ENCODE measurements at places on chromosomes 5 and 9.

GRCh38 chr5:31359839-31360238 lies 166.4 kb downstream of the CDH6 start:
- DNase-seq, result no peak

- no peak for DNase-seq
Measured at GRCh38 chr9:79989079-79989478, 417.3 kb downstream of the TLE4 start.

DNA sequence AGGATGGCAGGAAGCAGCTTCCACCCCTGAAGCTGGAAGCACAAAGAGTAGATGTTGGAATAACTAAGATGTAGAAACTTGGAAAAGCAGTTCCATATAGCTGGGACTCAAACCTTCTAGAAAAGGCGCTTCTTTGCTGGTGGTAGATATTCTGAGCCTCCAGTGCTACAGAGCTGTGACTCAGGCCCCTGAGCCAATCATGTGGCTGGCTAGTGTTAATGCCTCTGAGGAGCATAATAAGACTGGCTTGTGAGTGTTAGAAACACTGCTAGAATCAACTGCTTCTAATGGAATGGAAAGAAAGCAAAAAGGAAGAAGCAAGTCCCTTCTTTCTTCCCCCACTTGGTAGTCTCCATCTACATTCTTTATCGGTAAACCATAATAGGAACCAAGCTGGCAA lies 234.2 kb upstream of the DMAC1 start:
- no peak for DNase-seq

DNA sequence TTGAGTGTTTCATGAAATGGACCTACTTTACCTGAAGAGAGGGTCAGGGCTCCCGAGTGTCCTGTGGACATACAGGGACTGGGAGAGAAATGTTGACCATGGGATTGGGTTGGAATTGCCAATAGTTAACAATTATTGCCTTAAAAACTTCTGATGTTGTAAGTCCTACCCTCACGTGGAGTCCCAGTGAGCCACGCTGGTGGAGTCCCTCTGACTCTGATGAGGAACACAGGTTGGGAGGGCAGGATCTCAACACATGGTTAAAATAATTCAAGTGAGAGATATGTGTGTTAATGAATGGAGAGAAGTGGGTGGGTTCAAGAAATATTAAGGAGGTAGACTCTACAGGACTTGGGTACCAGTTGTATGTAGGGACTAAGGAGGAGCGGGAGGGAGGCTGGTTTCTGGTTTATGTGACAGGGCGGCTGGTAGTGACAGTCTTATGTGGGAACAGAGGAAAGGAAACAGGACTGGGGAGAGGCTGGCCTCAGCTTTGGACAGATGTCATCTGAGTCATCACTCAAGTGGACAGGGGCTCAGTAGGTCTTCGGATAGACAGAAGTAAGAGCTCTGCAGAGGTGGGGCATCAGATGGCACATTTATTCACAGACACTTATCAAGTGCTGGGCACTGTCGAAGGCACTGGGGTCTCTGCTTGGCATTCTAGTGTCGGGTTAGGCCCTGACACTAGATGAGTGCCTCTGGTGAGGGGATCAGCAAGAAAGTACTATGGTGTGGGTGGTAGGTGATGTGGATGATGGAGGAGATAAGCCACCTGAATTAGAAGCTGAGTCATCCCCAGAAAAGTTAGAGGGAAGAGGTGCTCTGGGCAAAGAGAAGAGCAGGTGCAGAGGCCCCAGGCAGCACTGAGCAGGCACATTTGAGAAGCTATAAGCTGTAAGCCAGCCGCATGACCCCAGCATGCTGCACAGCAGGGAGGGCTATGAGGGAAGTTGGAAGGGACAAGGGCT lies 27.2 kb downstream of the MAML1 start:
- no peak for DNase-seq

- no peak for DNase-seq
Measured at GRCh38 chr5:138711811-138712210, 41.4 kb upstream of the CTNNA1 start.

DNA sequence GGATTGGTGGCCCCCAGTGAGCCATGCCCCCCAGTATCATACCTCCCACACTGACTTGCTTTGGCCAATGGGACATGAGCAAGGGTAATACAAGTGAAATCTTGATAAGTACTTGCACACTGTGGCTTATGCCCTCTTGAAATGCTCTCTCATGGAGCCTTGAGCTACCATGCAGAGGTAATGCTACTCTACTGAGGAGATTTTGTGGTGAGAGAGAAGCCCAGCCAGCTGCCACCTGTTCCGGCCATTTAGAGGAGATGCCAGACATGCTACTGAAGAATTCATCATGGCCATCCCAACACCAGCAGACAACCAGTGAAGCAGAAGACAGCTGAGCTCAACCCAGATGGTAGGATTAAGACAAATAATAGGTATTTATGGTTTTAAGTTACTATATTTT lies 299.5 kb downstream of the MEF2C start:
- no peak for DNase-seq

DNA sequence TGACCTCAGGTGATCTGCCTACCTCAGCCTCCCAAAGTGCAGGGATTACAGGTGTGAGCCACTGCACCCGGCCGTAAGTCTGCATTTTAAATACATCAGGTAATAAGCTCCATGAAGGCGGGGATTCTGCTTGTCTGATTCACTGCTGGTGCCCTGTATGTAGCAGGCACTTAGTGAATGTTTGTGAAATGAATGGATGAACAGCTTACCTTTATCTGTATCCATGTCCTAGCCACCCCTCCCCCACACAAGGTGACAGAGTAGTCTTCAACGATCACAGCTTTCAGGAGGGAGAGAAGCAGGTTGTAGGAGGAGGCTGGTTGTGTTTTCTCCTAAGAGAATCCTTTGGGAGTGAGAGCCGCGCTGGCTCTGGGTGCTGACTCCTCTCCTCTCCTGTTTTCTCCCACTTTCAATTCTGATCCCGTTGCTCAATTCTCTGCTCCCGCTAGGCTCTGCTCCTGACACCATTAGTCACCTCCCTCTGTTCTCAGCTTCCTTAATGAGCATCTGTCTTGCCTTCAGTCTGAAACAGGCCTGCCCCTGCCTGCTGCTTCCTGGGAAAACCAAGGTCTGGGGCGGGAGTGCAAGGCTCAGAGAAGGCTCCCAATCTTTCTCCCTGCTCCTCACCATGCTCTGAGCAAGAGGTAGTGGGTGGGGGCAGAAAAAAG lies 88.8 kb upstream of the CTNNA1 start:
- no peak for DNase-seq

- no peak for DNase-seq
Measured at GRCh38 chr5:15103130-15103529, 231.6 kb upstream of the ANKH start.

DNA sequence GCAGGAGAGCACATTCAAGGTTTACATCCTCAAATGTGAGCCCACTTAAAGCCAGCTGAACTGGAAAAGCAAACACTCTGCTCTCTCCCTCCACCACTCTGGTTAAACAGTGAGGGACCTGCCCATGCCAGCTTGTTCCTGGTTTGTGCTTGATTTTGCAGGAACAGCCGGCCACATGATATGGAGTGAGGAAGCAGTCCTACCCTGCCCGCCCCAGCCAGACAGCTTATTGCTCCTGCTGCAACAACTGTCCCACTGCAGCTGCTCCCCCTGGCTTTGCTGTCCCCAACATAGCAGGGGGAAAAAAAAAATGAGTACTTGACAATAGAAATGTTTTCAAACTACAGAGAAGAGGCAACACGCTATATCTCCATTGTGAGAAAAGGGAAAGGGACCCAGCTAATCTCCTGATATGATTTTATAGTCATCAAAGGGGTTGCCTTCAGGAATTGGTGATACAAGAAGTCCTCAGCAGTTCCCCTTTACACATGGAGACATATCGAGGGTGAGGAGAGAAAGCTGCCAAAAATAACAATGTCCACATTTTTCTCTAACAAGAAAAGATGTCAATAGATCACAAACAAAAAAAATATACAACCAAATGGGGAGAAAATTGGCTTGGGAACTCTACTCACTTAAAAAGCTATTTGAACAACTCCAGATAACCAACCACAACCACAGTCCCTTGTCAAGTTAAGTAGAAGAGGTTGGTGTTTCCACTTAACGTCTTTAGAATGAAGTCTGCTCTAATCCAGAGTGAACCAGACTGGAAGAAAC lies 4.6 kb downstream of the MYO10 start:
- no peak for DNase-seq

DNA sequence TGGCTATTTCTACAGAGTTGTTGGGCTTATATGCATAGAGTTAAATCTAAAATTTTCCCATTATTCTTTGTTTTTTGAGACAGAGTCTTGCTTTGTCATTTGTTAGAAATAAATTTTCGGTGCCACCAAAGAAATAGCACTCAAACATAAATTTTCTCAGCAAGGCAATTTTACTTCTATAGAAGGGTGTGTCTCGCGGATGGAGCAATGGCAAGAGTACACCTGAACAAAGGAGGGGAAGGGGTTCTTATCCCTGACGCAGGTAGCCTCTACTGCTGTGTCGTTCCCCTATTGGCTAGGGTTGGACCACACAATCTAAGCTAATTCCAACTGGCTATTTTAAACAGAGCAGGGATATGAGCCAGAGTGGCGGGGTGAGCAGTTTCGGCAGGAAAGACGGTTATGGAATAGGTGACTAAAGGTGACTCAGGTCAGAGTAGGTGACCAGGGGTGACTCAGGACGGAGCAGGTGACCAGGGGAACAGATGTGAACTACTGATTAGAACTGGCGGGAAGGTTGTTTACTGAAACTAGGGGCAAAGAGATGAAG lies 57.2 kb downstream of the C9orf85 start:
- DNase-seq, result no peak

GRCh38 chr9:81596679-81597418 lies 92.5 kb downstream of the TLE1 start:
- no peak for DNase-seq

DNA sequence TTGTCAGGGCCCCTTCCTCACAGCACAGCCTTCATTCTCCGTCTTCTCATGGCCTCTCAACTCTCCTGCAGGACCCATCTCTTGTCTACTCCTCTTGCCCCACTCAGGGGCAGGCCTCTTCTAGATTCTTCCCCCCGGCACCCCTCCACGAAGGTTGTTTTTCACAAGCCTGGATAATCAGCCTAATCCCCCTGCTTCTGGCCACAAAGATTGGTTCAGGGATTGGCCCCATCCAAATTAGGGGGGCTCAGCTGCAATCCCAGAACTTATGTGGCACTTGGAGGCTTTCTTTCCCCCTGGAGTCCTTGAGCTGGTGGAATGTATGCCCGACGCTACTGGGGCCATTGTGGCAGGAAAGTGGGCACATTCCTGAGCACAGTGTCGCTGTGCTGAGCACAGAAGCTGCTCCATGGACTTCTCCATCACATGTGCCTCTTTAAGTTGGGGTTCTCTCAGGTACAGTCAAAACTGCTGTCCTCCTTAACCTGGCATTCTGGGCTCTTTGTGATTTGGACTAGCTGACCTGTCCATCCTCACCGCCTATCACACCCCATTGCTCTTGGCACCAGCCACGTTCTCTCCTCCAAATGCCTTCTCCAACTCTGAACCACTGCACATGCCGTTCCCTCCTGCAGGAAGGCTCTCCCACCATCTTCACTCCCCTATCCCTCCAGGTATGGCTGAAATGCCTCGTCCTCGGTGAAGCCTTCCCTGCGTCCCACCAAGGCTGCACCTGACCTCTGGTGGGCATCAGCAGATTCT lies 66.8 kb upstream of the RNF130 start:
- DNase-seq, result no peak

DNA sequence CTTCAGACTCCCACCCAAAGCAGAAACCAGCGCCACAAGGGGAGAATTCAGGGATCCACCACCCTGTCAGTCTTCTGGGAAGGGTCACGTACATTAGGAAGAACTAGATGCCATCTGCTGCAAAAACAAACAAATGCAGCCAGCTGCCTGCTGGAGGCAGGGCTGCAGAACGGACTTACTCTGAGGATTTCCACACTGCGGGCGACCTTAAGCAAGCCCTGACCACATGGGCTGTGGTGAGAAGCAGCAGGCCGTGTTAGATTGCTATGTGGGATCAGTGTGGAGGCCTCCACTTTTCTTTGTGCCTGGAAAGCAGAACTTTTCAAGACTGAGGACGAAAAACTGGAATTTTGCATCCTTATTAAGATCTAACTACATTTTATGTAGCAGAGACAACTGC lies 13.4 kb upstream of the LTC4S start:
- DNase-seq, result no peak

DNA sequence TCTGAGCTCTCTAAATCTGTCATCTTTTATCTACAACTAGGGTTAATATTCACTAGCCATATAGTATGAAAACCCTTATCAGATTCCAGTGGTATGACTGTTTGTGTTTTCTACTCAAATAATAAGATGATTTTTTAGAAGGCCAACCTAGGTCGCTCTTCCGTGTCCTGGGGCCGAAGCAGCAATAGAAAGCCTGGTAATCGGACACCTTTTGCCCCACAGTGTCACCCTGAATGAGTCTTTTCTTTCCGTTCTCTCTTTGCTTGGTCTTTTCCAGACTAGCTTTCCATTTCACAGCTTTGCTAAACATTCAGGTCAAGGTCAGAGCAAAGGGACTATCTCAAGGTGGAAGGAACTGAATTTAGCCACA lies 243.3 kb upstream of the ANKRD55 start:
- DNase-seq, result no peak

DNA sequence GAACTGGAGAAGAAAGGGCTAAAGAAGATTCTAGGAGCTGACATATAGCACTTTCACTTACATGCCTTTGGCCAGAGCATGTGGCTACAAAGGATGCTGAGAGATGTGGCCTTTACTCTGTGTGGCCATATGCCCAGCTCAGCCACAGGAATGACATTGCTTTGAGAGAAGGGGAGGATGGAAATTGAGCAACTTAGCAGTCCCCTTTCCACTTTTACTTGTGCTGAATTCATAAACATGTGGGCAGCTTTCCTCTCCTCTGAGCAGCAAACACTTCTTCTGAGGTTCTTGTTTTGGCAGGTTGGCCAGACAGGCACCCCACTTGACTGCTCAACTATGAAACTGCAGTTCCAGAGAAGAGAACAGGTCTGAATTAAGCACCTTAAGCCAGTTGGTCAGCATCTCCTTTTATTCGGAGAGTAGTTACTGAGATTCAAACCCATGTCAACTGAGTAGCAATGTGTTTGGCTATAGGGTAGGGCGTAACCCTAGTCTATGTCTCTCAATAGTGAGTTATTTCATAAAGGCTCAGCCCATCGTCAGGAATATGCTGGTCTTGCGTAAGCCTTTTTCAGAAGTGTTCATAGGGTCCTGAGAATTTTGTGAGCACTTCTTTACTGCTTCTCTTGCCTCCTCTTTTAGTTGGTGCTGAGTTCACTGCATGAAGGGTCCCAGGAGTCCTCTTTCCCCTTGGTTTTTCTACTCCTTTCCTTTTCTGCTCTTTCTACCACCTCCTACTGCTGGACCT lies 134.5 kb downstream of the PALM2AKAP2 start:
- no peak for DNase-seq

- no peak for DNase-seq
Measured at GRCh38 chr5:41457094-41457493, 53.3 kb downstream of the PLCXD3 start.

- DNase-seq, result no peak
Measured at GRCh38 chr9:6538666-6539071, 106.9 kb downstream of the GLDC start.

Data from GM19239 (cell line).